ENCODE measurements at places on chromosomes 12 and 14.

DNA sequence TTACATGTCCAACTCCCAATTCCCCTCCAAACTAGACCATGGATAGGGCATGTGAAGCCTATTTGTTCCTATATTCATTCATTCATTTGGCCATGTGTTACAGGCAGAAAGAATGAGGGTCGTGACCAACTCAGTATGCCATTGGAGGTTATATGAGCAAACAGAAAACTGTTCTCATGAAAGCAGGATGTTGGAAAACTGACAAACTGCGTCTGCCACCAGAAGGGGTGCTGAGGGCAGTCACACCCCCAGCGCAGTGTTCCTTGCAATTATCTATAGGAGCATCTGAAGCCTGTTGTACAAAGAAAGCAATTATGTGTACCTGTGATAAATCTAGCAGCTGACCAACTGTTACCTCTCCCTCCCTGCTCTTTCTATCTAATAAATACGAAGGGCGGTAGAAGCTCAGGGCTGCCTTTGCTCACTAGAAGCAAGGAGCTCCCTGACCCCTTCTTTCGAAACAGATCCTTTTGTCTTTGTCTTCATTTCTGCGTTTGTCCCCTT, 21.1 kb downstream of the ENTPD5 start:
- DNase-seq, result no peak

GRCh38 chr14:71327691-71328090, 420.4 kb downstream of the PCNX1 start:
- no peak for DNase-seq

DNA sequence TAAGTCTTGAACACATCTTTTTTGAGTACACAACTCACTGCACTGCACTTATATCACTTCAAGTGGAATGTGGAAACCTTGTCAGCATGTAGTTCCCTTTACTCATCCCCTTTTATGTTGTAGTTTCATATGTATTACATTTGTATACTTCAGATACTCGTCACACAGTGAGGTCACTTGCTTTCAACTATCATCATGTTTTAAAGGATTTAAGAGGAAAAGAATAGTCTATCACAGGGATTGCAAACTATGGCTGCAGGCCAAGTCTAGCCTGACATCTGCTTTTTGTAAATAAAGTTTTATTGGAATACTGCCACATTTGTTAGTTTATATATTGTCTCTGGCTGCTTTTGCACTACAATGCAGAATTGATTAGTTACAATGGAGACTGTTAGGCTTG, 24.3 kb downstream of the CNOT2 start:
- no peak for DNase-seq

GRCh38 chr14:103071544-103072251, 12.3 kb upstream of the LBHD2 start:
- no peak for DNase-seq

GRCh38 chr12:93163260-93164036, 214.3 kb upstream of the NUDT4 start:
- no peak for DNase-seq

DNA sequence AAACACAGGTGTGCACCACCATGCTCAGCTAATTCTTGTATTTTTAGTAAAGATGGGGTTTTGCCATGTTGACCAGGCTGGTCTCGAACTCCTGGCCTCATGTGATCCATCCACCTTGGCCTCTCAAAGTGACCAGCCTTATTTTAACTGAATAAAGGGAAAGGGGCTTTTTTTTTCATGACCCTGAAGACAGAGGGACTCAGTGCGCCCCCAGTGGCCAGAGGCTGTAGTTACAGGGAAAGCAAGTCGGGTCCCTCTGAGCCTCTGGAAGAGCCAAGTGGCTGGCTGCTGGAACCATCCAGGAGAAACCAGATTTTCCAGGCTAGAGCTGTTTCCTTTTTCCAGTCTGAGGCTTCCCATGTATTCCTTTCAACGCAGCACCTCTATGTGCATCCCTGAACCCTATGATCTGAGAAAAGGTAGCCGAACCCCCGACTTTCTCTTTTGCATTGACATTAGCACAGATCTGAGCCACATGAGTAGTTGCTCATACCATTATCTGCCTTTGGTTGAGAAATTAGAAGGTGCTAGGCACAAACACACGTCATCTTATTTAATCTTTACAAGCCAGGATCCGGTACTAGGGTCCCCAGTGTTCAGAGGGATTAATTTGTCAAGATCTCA, 342.7 kb downstream of the CACNA1C start:
- DNase-seq, result peak; percentile 51

DNA sequence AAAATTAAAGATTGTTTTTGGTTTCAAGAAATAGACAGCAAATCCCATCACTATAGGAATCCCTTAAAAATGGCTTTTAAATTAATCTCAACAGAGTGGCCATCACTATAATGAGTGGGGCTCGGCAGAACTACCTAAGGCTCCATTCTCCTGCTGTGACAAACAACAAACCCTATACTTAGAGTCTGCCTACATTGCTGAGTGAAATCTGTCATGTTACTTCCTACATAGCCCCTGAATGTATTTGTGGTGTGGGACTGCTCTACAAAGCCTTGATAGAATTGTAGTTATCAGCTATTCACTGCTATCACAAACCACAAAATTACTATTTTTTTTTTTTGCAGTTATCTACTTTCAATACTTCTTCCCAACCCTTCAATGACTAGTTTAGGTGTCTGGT, 538.7 kb upstream of the ATXN7L3B start:
- DNase-seq, result no peak

- DNase-seq, result no peak
Measured at GRCh38 chr12:51293696-51294095, 23.5 kb upstream of the SMAGP start.

GRCh38 chr14:90810806-90811205, 5.4 kb downstream of the TTC7B start:
- DNase-seq, result no peak

- DNase-seq, result no peak
Measured at GRCh38 chr12:26244503-26244902, 49.1 kb downstream of the SSPN start.

GRCh38 chr12:105072888-105073488, 11.3 kb downstream of the ALDH1L2 start:
- DNase-seq, result no peak

- no peak for DNase-seq
Measured at GRCh38 chr12:77231501-77231918, 166.1 kb upstream of the E2F7 start.

DNA sequence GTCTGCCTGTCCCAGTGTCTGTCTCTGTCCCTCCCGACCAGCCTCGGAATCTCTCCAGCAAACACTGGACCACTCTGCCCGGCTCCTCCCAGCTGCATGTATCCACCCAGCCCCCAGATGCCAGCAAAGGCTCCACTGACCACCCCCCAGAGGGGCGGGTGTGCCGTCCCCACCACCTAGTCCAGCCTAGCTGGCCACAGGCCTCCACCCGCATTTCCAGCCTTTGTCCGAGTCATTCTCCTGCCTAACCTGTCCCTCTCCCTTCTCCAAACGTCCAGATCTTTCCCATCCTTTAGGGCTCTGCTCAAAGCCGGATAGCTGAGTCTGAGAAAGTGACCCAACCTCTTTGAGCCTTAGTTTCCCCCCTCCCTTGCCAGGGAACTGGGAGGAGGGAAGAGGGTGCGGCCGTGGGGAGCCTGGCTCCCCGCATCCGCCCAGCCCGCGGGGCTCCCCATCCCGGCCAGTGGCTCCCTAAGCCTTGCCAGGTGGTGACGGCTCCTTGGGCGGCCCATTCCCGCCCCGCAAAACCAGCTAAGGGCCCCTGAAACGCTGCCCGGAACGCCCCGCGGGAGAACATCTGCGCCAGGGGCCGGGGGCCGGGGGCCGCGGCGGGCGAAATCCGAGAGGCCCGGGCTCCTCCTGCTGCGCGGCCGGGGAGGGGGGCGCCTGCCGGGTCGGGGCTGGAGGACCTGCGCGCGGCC, 34.6 kb upstream of the ANKRD9 start:
- DNase-seq, result no peak

DNA sequence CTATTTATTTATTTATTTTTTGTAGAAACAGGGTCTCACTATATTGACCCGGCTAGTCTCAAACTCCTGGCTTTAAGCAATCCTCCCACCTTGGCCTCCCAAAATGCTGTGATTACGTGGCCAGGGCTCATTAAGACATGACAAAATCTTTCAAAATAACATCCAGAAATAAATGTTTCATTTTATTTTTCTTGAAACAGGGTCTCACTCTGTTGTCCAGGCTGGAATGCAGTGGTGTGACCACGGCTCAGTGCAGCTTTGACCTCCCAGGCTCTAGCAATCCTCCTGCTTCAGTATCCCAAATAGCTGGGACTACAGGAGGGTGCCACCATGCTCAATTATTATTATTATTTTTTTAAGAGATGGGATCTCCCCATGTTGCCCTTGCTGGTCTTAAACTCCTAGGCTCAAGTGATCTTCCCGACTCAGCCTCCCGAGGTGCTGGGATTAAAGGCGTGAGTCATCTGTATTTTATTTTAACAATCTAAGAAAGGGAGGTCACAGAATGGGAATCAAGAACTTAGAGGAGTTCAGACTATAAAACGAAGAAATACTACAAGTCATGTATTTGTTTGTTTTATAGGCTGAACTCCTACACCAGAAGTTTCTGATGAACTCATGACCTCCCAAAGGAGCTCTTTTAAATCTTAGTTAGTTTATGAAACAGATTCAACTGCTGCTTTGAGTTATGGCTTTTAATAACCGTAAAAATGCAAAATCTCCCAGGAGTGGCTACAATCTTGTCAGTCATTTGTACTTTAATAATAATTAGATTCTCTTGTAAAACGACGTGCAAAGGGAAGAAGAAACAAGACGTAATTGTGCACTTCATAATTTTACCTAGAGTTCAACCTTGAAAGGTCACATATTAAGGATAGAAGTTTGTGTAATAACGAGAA, 2.1 kb upstream of the TMEM263 start:
- DNase-seq, result no peak

DNA sequence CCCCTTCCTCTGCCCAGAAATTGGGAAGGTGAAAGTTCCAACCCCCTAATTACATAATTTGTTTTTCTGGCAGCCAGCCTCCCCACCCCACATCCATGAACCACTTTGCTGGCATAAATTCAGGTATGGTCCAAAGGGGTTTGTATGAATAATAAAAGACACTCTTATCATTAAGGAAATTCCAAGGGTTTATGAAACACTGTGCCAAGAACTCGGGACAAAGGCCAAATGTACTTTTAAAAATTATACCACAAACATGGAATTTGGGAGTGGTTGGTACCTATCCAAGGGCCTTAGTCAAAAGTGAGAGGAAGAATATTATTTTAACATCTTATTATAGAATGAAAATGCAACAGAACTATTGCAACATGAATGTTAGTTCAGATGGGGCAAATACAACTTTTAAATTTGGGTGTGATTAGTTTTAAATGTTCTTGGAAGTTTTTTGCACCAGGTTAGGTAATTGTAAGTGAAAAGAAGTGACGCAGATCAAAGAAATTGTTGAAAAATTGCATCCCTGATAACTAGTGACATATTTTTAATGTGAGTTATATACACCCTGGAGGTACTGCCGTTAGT, 217.8 kb downstream of the TMEM117 start:
- no peak for DNase-seq

GRCh38 chr14:58739674-58740073, 101.9 kb downstream of the DACT1 start:
- DNase-seq, result no peak

DNA sequence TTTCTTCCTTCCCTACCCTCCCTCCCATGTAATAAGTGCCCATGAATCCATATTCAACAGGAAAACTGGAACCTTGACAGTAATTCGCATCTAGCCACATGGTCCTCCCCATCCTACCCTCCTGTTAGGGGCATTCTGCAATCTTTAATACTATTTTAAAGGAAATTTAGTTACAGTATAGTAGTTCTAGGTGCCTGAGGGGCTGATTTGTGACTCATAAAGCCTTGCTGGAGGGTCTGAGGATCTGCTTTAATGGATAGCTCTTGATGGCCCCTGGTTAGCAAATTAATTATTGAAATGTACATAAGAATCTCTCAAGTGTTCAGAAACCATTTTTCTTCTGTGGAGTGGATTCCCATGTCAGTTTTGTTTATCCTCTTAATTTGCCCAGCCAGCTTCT, 54.1 kb downstream of the ESRRB start:
- no peak for DNase-seq

DNA sequence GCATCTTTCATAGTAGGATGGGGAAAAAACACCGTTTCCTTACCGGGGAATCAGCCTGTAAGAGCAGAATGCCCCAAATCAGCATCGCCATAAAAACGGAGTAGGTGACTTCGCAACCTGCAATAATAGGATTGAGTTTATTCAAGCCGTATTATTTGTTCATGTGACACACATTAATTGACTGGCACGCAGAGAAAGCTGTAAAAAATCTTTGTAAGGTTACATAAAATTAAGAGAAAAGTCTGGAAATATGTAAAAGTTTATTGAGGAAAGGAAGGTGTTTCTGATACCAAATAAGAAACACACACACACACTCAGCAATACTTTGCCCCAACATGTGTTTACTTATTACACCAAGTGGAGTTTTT, 628 bp upstream of the CAPRIN2 start:
- DNase-seq, result no peak

GRCh38 chr12:16880864-16881285, 274.9 kb upstream of the LMO3 start:
- DNase-seq, result no peak

DNA sequence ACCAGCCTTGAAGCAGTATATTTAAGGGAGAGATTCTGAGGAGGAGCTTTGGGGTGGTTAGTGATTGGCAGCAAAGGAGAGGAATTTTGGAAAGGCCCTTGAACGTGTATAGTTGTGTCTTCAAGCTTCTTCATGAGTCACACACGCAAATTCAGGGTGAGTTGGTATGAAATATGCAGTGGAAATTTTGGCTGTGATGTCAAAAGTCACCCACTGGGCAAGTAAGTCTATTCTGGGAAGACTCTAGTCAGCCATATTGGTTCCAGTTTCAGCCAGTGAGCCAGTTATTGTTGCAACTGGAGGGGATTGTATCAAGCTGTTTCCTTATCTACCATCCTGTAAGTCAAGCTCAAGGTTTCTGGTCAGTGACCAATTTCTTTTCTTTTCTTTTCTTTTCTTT, 32.0 kb upstream of the VASH1 start:
- no peak for DNase-seq

DNA sequence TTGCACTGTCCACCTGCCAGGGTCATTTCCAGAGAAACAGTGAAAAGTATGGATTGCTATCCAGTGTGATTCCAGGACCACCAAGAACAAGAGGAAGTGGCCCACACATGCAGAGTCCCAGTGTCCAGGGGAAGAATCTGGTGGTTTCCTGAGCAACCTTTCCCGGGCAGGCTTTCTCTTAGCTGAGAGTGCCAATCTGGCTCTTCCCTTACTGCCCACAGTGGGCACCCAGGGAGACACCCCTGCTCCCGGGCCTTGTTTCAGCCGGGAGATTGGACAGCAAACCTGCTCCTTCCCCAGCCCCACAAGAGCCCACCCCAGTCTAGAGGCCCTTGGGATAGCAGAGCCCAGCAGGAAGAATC, 62.1 kb downstream of the VWF start:
- DNase-seq, result no peak

DNA sequence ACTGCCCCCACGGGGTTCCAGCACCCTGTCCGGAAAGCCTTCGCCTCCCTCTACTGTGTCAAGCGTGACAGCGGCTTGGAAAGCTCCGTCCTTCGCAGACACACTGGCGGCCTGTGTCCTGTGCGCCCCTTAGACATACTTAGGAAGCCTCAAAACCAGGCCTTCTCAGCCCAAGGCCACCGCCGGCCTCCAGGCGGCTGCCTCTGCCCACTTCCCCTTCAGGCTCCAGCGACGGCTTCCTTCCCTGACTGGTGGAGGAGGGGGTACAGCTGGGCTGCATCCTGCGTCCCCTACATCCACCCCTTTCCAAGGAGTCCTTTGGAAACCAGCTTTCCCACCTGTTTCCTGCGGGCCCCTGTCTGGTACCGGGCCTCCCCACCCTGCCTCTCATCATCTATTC, 2.5 kb upstream of the CACNA2D4 start:
- no peak for DNase-seq

GRCh38 chr12:91454179-91454578, 271.6 kb upstream of the DCN start:
- no peak for DNase-seq
